ENCODE measurements at places on chromosomes 3 and 15.

GRCh38 chr3:51828297-51828696, 33.1 kb upstream of the IQCF2 start:
- H3K4me3 ChIP-seq = no peak overlapping the region
- H3K27ac ChIP-seq = no peak overlapping the region
- no peaks in the 10 kb centered on the region for H3K27me3 ChIP-seq
- H3K4me1 ChIP-seq = no peaks in the 10 kb centered on the region

DNA sequence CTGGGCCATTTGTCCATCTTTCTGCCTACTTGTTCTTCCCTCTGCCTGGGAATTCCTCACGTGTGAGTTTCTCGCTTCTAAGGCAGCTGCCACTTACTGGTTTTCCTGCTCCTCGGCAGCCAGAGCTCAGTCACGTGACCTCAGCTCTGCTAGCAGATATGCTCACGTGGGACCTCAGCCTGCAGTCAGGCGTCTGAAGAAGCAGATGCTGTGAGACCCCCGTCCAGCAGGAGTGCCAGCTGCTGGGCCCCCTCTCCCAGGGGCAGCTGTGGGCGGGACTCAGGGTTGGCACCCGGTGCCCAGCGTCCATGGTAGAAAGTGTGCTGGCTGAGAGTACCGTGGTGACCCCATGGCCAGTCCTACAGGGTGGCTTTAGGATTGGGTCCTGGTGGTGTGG, 161.3 kb upstream of the TLE3 start:
- H3K4me1 ChIP-seq = no peaks in the 10 kb centered on the region
- DNase-seq = no peak
- H3K27me3 ChIP-seq = no peaks in the 10 kb centered on the region
- no peak overlapping the region for H3K4me3 ChIP-seq
- H3K27ac ChIP-seq = no peak overlapping the region

DNA sequence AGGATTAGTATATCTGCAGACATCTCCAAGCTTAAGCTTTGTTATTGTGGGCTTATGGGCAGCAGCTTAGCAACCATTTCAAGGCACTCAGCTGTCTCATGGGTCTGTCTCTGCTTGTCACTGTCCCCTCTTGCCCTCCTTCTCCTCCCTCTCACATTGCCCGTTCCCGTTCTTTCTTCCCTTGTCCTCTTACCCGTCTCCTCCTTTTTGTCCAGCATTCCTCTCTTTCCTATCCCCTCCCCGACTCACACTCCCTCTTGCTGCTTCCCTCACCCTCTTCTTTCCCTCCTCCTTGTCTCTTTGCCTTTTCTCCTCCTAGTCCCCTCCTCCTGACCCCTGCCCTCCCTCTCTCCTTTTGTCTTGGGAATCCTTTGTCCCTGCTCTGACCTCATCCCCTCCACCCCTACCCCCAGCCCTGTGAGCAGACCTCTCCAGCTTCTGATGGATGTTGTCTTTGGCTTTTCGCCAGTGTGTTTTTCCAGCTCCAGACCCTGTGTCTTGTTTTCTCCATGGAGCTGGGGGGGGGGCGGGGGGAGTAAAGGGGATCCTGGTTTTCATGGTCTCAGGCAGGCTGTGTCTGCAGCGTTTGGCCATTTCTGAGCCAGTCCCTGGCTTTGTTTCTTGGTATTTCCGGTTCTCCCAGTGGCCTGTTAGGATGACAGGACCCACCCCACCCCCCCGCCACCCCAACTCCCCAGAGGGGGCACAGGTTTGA, 47.9 kb upstream of the TRAK1 start:
- DNase-seq = no peak
- peak overlapping the region; percentile 0 for H3K27ac ChIP-seq
- H3K27me3 ChIP-seq = no peaks in the 10 kb centered on the region
- peaks cover 5% of the 10 kb centered on the region for H3K4me1 ChIP-seq
- H3K36me3 ChIP-seq = no peaks in the 10 kb centered on the region

DNA sequence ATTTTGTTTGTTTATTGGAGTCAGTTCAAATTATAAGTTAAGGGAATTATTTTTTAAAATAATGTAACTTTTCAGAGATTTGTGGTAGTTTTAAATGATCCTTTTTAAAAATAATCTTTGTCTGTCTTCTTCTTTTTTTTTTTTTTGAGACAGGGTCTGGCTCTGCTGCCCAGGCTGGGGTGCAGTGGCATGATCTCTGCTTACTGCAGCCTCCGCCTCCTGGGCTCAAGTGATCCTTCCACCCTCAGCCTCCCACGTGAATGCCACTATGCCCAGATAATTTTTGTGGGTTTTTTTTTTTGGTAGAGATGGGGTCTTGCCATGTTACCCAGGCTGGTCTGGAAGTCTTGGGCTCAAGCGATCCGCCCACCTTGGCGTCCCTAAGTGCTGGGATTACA, 12.6 kb downstream of the FNDC3B start:
- no peak overlapping the region for H3K27ac ChIP-seq
- no peaks in the 10 kb centered on the region for H3K27me3 ChIP-seq
- no peak for DNase-seq
- no peaks in the 10 kb centered on the region for H3K36me3 ChIP-seq
- no peaks in the 10 kb centered on the region for H3K4me1 ChIP-seq
- H3K4me3 ChIP-seq = no peak overlapping the region

DNA sequence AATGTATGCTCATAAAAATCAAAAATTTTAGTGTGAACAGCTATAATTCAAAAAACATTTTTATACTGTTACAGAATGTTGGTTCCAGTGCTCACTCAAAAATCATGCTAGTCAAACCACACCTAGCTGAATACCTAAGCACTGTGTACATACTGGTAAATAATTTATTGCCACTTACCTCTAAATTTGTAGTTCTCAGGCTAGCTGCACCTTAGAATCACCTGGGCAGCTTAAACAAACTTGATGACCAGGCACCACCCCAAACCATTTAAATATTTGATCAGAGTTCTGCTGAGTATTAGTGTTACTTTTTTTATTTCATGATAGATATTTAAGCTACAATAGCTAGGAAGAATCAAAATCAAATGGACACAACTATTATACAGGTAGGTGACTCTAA, 32.3 kb upstream of the TMCO5A start:
- no peaks in the 10 kb centered on the region for H3K27me3 ChIP-seq
- H3K36me3 ChIP-seq = no peaks in the 10 kb centered on the region
- no peak overlapping the region for H3K27ac ChIP-seq
- DNase-seq = no peak
- H3K4me1 ChIP-seq = no peaks in the 10 kb centered on the region

Data from uterus (tissue), 4 donors.